ENCODE measurements at places on chromosomes 4 and X.

- no peak for DNase-seq
Measured at GRCh38 chr4:174669270-174669669, 147.0 kb upstream of the HPGD start.

- DNase-seq = peak; percentile 2
Measured at GRCh38 chrX:18674417-18674787, 2.5 kb upstream of the RS1 start.

GRCh38 chr4:189377569-189377968, 563.1 kb upstream of the FRG1 start:
- no peak for DNase-seq

DNA sequence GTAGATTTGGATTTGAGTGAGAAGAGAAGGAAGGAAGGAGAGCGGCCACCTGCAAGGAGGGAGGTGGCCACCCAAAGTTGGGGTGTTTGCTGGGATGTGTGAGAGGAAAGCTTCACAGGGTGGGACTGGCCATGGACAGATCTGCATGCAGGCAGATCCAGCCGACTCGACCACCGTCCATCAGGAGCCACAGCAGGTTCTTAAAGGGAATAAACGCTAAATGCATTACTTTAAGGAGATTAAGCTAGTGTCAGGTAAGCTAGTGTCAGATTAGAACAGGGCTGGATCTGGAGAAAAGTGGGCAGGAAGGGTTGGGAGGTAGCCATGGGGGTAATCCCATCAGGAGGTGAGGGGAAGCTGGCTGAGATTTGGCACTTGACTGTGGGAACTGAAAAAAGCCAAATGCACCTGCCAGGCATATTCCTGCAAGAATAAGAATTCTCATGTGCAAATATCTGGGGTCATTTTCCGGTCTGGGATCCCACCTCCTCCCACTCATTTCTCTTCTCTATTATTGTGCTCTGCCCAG, 79.6 kb downstream of the MGST2 start:
- DNase-seq = no peak

GRCh38 chr4:149709640-149710039, 106.0 kb downstream of the IQCM start:
- no peak for DNase-seq

- no peak for DNase-seq
Measured at GRCh38 chr4:105586638-105587328, 34.4 kb downstream of the ARHGEF38 start.

- no peak for DNase-seq
Measured at GRCh38 chr4:1740021-1740545, 18.8 kb downstream of the TACC3 start.

DNA sequence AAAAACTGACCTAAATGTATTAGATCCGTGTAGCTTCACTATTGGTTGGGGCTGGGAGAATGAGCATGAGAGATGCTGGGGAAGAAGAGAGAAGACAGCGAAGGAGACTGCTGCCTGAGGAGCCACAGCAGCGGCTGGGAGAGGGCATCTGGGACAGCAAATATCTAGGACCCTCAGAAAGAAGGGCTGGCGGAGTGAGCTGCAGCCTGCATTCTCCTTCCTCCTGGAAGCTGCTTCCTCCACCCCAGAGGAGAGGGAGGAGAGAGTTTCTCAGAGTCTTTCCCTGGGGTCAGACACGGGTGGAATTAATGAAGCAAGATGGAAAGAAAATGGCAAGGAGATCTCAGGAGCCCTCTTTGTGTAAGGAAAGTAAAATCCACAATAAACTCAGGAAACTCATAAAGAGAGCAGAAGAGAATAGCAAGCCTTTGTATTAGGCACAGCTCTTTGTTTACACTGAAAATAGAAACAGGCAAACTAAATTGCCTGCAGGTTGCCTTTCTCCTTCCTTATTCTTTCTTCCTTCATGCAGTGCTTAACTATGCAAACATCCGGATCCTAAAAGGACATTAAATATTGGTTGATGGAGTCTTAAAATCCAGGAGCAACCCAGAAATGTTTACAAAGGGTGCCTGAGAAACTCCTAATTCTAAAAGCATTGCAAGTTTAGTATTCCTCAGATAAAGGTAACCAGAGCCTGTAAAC, 130.3 kb upstream of the GALNT7 start:
- DNase-seq = no peak

DNA sequence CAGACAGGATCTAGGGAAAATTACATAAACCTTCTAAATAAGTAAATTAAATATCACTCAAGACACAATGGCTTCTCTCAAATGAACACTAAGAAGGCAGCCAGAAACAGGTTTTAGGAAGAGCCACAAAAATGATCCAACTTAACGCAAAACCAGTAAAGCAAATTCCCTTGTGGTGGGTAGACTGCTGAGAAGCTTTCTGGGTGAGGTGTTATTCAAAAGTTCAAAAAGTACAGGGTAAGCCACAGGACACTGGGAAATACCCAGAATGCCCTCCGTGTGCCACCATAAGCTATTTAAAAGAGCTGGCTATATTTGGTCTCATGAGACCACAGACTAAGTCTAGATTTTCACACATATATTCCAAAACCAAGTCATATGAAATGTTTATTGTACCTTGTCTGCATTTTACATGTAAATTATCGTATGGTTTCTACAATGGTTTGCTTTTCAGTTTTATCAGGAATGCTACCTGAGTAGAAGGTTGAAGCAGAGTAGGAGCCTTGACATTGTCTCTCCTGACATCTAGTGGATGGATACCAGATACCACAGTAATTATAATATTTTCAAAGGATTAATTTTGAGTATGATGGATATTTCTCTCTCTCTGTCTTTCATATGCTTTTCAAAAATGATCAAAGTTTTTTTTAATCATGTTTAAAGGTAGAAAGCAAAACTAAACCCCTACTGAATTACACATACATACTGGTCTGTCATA, 109.3 kb upstream of the KLHL13 start:
- no peak for DNase-seq

DNA sequence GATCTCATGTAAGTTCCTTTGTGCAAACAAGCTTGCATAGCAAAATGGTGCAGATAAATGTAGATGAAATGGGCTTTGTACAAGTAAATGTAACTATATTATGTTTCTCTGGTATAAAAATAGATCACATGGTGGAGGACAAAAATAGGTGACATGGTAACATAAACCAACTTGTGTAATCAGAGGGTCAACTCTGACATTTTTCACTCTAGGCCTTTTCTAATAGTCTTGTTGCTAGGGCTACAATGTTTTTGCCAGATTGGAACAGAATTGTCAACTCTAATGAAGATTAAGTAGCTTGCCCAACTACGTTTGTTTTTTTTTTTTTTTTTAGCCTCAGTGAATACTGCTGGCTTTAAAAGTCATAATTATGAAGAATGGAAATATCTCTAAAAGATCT, 11.5 kb downstream of the MAD2L1 start:
- no peak for DNase-seq

DNA sequence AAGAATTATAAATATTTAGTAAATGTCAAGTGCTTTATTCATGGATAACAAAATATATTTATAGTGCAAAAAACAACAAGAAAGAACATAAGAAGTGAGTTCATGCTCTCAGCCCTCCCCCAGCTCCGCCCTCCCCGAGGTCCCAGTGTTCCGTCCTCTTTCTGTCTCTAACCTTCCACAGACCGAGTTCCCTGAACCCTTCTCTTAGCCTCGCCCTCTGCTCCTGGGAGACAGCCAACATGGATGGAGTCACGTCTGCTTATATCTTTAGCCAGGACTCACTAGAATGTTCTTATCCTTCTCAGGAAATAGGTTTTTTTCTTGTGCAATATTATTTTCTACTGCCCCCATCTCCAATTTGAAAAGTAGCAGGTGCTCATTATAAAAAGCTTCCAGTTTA, 40.1 kb upstream of the HELT start:
- no peak for DNase-seq

- no peak for DNase-seq
Measured at GRCh38 chr4:46968847-46969246, 24.5 kb downstream of the GABRA4 start.

GRCh38 chr4:78764498-78764961, 11.6 kb upstream of the BMP2K start:
- DNase-seq = no peak

- no peak for DNase-seq
Measured at GRCh38 chr4:104420766-104421165, 73.9 kb downstream of the CXXC4 start.

DNA sequence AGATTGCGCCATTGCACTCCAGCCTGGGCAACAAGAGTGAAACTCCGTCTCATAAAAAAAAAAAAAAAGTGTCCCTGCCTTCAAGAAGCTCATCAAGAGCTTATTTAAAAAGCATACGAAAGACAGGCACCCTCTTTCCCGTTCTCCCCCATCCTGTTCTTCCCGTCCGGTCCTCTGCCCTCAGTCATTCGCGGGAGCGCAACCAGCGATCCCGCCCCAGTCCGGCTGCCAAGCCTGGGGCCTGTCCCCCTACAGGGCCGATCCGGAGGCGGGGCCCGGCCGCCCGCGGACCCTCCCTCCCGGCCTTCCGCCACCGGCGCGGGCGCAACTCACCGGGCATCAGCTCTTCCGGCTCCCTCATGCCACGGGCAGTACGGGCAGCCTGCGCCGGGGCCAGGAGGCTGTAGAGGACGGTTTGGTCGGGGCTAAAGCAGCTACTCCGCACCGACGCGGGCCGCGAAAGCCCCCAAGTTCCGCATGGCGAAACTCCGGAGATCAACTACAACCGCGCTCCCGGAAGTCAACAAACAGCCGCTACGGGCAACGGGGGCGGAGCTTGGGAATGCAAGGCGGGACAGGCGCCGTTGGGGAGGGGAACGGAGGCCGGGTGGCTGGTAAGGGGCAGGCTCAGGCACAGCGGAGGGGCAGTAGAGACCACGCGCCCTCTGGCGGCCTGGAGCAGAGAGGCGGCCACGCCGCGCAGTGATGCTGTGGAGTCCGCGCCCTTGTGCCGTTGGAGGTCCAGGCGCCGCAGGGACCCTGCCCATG, at the start of gene RPGR:
Gene RPGR, minus strand, starts transcription at position 503 of the 768 bp plus-strand sequence. Its CDS starts 142 bp downstream, at position 361.
- peak; percentile 85 for DNase-seq

- no peak for DNase-seq
Measured at GRCh38 chrX:137227151-137227550, 193.4 kb upstream of the GPR101 start.

GRCh38 chr4:140151699-140152012, 2.3 kb downstream of the MAML3 start:
- DNase-seq = peak; percentile 47

DNA sequence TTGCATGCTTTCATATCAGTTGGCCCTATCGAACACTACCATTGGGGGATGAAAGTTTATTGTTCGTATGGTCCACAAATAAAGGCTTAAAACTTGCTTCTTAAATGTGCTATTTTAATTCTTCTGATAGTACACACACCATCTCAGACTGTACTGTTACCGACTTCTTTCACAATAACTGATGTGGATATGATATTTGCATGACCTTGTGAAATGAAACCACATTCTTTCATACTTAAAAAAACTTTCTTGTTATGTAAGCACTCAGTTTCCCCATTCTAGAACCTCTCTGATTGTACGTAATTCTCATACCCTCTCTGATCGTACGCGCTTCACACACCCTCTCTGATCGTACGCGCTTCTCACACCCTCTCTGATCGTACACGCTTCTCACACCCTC, 12.0 kb upstream of the WDR19 start:
- no peak for DNase-seq

GRCh38 chr4:76310683-76311082, 4.2 kb downstream of the STBD1 start:
- DNase-seq = no peak

DNA sequence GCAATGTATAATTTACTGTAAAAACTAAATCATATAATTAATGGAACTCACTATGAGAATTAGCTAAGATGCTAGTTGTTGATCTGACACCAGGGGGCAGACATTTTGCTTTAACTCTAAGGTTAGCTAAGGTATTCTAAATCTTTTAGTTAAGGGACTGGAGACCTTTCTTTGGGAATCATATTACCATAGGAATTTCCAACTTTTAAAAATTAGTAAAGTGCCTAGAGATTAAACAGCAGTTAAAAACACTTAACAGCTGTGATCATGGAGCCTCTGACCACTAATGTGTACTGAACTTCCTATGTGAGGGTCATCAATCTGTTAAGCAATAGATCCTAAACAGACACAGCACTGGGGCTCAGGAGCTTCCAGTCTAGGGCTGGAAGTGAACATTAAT, 226.6 kb downstream of the NSUN7 start:
- no peak for DNase-seq

DNA sequence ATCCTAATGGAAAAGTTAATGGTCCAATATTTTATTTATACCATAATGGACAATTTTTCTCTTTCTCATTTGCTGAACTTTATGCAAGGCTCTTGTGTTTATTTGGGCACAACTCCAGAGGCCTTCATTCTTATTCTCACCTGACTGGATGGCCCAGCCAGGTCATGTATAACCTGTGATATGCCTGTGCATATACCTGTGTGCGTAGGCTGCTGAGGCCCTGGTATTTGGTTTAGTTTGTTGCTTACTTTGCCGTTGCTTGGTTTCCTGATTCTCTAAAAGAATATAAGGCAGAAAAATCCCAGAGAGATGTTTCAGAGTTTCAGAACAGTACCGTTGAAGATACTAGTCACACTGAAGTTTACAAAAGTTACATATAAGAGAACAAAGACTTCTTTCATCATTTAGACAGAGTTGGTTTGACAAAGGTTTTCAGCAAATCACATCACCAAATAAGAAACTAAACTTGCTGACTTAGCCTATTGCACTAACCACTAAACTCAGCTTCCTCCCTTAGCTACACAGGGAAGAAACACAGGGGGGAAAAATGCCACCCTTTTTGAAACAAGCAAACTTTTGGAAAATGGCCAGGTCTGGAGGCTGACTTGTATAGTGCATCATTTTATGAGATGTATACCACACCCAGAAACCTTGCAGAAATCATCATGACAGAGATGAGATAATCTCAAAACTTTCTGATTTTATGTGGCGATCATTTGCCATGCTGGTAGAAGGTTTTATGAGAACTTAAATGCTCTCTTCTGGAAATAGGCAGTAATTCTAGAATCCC, 248.5 kb downstream of the GRIA3 start:
- no peak for DNase-seq

DNA sequence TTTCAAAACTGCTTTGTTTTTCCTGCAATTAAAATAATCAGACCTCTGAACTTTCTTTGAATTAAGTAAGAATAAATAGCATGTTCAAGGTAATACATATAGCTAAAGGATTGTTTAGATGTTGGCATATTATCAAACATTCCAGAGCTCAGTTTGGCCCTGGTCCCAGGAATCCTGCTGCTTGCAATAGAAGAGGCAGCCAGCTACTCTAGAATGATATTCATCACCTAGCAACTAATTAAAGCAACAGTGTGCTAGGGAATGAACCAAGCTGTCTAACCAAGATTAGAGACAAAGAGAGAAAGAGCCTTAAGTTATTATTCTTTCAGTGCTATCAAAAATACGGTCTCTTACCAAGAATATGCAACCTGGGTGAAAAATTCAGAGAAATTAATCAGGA, 460.9 kb downstream of the GABRG1 start:
- DNase-seq = no peak

- DNase-seq = no peak
Measured at GRCh38 chrX:106734827-106735226, 8.3 kb downstream of the RNF128 start.

GRCh38 chr4:32601848-32602247, 1881.7 kb downstream of the PCDH7 start:
- no peak for DNase-seq

DNA sequence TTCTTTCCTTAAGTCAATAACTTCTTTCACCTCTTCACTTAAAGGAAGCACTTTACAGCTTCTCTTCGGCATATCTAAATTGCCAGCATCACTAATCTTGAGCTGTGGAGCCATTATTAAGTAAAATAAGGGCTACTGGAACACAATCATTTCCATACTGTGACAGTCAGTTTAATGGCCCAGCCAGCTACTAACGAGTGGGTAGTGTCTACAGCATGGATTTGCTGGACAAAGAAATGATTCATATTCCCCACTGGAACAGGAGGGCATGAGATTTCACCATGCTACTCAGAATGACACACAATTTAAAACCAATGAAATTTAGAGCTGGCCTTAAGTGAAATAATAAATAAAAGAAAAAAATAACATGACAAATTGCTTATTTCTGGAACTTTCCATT, 72.1 kb downstream of the DDIT4L start:
- no peak for DNase-seq
